ENCODE measurements at places on chromosomes 5 and 9.

GRCh38 chr9:125100822-125101221 is 42.5 kb downstream of the SCAI start:
- no peak for DNase-seq

DNA sequence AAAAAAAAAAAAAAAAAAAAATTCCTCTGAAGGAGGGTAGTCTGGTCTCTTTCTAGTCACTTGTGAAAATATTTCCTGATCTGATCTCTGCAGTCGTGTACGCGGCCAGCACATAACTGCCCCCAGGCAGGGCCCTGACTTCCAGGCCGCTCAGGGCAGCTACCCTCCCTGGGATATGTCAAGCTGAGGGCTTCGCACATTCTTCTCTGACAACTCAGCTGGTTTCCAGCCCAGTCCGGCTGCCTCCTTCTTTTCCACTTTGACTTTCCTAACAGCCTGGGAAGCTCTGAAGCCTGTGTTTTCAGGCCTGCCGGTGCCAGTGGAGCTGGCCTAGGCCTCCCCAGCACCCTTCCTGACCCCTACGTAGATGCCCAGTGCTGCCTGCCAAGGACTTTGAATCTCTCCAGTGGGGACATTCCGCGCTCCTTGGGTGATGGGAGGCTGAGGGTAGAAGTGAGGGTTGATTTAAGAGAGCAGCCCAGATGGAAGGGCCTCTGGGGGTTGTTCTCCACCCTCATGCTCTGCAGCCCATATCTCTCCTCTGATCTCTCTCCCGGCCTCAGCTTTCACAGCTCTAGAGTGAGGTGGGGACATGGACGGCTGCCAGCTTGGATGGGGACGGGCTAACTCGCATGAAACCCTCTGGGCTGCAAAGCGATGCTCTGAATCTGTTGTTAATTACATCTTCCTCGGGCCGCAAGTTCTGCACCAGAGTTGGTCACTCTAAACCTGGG is 20.7 kb downstream of the COL5A1 start:
- peak; percentile 66 for DNase-seq

DNA sequence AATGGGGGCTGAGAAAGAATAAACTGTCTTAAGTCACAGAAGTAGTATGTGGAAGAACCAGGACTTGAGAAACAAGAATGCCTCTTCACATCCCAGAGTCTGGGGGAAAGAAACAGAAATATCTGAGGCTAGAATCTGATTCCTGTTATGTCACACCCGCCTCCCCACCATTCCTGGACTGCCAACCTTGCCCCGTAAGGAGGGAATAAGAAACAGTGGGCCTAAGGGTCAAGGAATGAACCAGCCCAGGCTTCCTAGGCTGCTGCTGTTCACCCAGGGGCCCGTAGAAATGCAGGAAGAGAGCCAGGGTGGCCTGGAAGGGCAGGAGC is 4.3 kb downstream of the PCDH1 start:
- DNase-seq = no peak

- peak; percentile 58 for DNase-seq
Measured at GRCh38 chr5:28430565-28431178, 1392.3 kb upstream of the CDH9 start.

- no peak for DNase-seq
Measured at GRCh38 chr9:110006657-110007056, 201.3 kb downstream of the C9orf152 start.

DNA sequence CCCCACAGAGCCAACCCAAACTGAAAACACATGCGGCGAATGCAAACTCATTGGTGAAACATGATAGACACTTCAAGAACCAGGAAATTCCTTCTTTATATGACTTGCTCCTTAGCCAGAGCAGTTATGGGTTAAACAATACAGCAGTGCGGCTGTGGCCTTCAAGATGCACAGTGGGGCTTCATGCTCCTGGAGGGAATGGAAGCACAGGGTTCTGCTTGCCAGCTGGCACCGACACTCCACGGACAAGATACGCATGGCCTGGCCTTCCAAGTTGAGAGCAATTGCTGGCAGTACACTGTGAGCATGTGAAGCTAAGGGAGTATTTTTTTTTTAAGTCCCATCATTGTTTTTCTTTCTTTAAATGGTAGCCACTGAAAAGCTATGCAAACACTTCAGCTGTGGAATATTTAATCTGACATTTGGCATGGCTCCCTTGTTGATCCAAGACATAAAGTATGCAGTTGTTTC is 451.6 kb upstream of the CD180 start:
- no peak for DNase-seq

DNA sequence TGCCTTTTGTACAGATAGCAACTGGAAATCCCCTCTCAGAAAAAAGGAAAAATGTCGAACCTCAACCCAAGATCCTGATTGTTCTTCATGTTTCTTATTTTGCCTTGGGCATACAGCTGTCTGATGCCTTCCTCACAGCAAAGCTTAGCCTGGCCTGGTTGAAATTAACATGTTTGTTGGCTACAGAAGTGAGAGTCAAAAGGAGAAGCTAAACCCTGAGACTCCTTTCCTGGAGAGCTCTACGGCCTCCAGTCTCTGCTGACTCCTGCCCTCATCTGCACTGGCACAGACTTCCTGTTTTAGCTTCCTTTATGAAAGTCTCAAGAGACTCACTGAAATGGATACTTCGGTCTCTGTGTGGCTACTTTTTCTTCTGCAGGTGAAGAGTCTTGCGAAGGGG is 186.7 kb downstream of the PARP8 start:
- DNase-seq = no peak

- DNase-seq = no peak
Measured at GRCh38 chr9:8850914-8851313, 1051.3 kb upstream of the DMAC1 start.

- no peak for DNase-seq
Measured at GRCh38 chr5:172898218-172898842, 60.9 kb upstream of the RPL26L1 start.

DNA sequence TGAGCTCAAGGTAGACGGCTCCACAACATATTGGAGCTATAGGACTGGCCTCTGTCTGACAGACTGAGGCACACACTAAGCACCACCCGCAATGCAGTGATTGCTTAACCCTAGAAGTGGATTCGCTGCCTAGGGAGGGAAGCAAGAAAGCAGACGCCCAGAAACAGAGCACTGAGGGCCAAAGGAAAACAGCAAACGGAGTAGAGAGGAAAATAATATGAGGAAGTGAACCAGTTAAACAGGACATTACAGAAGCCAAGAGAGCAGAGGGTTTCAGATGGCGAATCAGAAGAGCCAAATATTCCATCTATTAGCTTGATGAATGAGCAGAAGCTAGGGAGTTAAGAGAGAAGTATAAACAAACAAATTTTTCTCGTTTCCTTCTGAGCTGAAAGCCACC is 139.2 kb upstream of the LHFPL2 start:
- no peak for DNase-seq

DNA sequence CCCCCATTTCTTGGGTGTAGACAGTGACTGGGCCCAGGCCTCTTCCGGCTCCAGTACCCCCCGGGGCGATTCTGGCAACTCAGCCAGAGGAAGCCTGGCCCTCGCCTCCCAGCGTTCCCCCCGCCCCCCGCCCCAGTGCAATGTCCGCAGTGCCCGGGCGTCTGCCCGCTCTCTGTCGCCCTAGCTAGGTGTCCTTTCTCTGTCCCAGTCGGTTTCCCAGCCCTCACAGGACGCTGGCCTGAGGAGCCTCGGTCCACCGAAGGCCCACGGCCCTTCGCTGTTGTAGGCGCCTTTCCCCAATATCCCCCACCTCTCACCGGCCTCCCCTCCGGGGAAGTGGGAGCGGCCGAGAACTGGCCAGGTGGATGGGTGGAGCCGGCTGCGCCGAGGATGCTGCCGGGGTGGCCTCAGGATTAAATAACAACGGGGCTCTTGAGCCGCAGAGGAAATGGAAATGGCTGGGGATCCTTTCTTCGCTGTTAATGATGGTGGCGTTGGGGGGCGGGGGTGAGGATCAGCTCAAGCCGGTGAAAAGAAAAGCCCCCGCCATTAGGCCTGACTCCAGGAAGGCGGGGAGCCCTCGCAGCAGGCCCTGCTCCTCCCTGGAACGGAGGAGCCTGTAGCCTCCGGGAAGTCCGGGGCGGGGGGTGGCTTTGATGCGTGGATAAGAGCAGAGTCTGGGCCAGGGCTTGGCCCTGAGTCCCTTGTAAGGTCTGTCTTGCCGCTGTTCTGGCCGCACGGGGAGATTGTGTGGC is 1.1 kb upstream of the SPRY4 start:
- peak; percentile 9 for DNase-seq

DNA sequence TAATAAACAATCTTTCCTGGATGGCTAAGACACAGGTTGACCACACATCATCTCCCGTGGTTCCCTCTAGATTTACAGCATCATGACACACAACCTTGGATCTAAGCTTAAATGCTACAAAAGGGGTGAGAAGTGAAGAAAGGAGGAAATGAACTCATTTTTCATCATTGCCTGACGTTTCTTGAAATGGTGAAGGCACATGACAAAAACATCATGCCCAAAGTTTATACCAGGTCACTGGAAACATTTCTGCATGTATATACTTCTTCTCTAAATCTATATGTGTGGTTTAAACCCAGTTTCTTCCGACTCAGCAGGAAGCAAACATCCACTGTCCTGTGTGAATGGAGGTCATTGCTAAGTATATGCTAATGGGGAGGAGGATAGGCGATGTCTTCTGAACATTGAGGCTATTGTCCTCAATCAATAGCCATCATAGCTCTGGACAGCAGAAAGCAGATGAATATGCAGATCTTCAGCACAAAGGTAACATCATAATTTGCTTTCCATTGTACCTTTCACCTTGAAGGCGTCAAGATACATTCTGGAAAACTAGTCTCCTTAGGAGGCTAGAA is 137.4 kb downstream of the MED27 start:
- no peak for DNase-seq

GRCh38 chr9:88807426-88807825 is 183.8 kb upstream of the S1PR3 start:
- DNase-seq = no peak

DNA sequence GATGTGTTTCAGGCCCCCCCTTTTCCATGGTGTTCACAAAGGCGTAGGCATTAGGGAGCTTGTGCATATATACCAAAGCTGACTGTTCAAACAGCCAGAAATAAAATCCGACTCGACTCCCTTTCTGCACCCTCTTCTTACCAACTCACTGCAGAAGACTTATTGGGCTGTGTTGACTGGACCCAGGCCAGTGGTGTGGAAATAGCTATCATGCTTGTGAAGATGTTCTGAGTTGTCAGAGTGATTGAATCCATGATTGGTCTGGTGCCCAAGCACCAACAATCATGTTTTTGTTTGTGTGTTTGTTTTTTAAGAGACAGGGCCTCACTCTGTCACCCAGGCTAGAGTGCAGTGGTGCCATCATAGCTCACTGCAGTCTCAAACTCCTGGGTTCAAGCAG is 21.6 kb downstream of the TJP2 start:
- DNase-seq = no peak

DNA sequence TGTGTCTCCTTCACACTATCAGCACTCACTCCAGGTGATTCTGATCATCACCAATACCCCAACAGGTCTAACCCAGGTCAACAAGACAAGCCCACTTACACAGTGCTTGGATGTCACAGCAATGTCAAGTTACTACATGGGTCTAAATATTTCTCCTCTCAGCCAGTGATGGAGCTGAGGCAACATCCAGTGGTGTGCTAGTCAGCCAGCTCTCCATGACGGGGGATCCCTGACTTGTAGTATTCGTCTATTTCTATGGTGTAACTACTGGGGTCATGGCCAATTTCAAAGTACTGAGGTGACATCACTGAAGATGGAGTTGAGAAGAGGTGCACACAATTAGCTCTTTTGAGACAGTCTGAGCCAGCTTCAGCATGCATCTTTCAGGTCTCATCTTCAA is 31.1 kb downstream of the ADRB2 start:
- DNase-seq = no peak

GRCh38 chr5:138138949-138139780 is at the start of gene NME5:
NME5 (minus strand) TSS chr5:138139428; CDS start chr5:138138780, 648 bp downstream.
- DNase-seq = no peak

DNA sequence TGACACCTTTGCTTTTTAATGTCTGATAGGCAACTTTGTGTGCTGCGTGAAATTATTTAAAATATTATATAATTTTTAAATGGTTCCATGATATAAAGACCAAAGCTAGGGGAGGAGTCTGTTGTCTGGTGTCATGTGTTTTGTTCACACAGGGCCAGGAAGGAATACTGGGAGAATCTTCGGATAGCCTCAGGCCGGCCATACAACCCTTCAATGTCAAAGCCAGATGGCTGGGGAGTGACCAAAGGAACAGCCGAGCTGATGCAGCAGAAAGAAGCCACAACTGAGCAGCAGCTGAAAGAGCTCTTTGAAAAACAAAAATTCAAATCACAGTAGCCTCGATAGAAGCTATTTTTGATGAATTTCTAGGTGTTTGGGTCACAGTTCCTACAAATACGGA is 19.2 kb downstream of the BHMT start:
- DNase-seq = no peak

DNA sequence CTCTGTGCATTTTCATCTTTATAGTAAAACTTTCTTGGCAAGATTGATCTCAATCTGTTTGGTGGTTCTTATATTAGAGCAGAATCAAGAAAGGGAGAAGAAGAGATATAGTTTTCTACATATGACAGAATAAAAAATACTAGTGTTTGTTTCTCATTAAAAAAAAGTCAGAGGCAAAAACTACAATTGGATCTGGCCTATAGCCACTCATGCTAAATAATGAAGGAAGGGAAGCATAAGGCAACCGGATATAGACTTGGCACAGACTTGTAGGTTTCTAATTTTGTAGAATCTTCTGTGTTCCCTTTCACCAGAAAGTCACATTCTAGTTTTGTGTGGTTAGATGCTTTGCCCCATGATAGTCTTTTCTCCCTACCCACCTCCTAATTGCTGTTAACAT is 306.2 kb downstream of the PIK3R1 start:
- DNase-seq = no peak

GRCh38 chr5:172361566-172362238 is 78.1 kb upstream of the UBTD2 start:
- peak; percentile 100 for DNase-seq

- DNase-seq = no peak
Measured at GRCh38 chr9:129934780-129935179, 99.5 kb downstream of the USP20 start.

- DNase-seq = no peak
Measured at GRCh38 chr5:37055383-37055990, 178.9 kb downstream of the NIPBL start.

- no peak for DNase-seq
Measured at GRCh38 chr5:40679913-40680681, at the start of gene PTGER4. PTGER4 (plus strand) TSS chr5:40679915; CDS start chr5:40680994, 1,079 bp downstream.

DNA sequence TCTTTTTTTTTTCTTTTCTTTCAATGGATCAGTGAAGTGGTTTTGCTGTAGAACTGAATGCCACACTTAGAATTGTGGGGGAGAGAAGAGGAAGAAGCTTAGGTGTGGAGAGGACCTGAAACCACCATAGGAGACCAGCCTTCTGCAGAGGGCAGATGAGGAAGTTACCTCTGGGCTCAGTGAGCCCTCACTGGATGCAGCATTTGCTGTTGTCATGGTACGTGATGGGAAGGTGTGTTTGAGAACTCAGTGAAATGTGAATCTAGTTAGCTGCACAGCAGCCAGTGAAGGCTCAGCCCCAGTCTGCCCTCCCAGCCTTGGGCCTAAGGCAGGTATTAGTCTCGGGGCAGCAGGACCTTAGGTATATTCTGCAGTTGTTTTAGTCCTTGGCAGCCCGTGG is 17.5 kb downstream of the CYFIP2 start:
- no peak for DNase-seq

Measured in RCC 7860 (cell line).